ENCODE measurements at places on chromosomes 5 and 9.

DNA sequence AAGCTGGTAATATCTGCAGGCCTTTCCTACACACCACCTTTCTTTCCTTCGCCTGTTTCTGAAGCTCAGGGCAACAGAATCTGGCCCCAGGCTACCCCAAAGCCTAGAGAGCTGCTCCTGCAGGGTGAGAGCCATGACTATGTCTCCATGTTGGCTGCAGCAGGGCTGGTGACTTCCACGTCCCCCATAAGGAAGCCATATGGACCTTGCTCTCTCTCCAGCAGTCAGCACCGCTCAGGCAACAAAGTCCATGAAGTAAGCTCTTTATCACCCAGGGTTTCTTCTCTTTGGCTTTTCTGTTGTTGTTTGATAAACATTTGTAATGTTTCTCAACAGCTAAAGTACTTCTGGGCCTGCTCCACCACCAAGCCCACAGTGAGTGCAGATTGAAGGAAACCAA is 125.2 kb downstream of the SLIT3 start:
- DNase-seq, result no peak

DNA sequence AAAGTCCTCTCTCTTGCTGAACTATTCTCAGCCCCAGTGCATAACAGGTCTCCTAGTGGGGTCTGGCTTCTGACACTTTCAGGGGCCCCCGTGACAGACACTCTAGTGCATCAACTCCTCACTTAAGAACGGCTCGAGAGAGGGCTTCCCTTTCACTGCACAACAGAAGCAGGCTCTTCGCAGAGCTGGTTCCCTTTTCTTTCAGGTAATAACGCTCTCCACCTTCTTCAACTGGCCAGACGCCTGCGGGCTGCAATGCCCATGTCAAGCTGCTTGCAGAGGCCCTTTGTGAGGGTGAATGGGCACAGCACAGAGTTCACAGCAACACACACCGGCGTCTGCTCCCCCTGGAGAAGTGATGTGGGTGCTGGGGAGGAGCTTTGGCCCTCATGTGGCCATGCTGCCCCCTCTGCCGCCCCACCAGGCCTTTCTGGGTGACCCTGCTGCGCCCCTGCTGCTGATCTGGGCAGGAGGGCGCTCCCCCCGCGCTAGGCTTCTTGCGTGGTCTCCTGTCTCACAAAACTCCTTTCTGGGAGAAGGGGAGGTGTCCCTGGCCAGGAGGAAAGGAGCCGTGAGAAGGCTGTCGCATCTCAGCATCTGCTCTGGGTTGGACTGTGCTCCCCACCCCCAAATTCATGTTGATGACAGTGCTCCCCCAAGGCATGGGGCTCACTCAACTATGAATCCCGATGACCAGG is 2.4 kb downstream of the MRPL36 start:
- no peak for DNase-seq

DNA sequence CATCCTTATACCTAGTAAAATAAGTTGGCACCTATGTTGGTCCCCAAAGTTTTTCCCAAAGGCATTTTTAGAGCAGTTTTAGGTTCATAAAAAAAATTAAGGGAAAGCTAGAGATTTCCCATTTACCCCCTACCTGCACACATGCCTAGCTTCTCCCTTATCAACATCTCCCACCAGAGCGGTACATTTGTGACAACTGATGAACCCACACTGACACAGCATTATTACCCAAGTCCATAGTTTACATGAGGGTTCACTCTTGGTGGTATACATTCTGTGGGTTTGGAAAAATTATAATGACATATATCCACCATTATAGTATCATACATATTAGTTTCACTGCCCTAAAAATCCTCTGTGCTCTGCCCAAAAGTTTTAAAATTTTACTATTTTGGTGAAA is 12.0 kb downstream of the RAD1 start:
- DNase-seq, result no peak

DNA sequence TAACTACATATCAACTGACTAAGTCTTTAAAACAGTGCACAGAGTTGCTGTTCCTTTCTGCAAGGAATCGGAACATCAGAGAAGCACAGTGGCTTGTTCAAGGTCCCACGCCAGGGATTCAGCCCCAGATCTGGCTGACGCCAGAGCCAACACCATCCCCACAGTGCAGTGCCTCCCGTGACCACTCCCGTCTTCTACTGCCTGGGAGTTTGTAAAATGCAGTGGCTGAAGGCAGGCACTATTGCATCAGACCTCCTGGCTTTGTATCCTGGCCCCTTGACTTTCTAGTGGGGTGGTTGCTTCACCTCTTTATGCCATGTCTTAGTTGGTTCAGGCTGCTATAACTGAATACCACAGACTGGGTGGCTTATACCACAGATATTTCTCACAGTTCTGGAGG is 131.0 kb downstream of the NSG2 start:
- DNase-seq, result peak; percentile 50

GRCh38 chr9:71755230-71755629 is 13.1 kb downstream of the CEMIP2 start:
- no peak for DNase-seq

GRCh38 chr5:109630093-109630492 is 59.6 kb upstream of the MAN2A1 start:
- DNase-seq, result no peak
